ENCODE measurements at places on chromosomes 13 and 19.
A peak's percentile ranks its signal among the peaks of the same experiment; 100 is the strongest.

- DNase-seq: peak; percentile 11
Observed at GRCh38 chr13:96090240-96091101, 564 bp downstream of the HS6ST3 start.

DNA sequence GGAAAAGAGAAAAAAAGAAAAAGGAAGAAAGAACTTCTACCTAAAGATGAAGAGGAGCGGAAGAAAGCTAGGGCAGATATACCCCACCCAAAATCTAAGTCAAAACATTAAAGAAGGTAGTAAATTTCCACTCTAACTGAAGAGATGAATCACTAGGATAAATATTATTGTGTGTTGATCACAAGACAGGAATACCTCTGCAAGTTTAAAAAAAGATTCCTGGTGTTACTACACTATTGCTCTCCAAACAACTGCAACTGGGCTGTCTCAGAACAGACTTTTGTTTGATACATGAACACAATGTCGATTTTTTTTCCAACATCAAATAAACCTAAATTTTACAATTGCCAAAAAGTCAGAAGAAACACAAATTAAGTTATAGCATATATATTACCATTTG lies 6.8 kb downstream of the HSPH1 start:
- DNase-seq: no peak

GRCh38 chr13:80437231-80437630 lies 96.3 kb upstream of the SPRY2 start:
- DNase-seq: no peak

- DNase-seq: no peak
Observed at GRCh38 chr13:45511310-45512097, 46.8 kb downstream of the COG3 start.

DNA sequence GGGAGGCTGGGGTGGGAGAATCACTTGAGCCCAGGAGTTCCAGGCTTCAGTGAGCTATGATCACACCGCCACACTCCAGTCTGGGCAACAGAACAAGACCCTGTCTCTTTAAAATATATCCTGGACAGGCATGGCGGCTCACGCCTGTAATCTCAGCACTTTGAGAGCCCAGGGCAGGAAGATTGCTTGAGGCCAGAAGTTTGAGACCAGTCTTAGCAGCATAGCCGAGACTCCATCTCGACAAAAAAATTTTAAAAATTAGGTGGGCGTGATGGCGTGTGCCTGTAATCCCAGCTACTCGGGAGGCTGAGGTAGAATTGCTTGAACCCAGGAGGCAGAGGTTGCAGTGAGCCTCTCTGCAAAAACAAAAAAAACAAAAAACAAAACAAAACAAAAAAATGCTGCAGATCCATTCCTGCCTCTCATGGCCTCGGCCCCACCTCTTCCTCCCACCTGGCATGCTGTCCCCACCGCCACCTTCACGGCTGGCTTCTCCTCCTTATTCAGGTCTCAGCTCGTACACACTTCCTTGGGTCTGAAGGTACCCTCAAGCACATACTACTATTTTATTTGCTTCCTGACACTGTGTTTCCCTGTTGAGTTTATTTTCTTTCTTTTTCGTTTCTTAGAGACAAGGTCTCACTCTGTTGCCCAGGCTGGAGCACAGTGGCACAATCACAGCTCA lies 5.3 kb downstream of the RFX1 start:
- no peak for DNase-seq

GRCh38 chr13:19590423-19590822 lies 29.1 kb upstream of the TPTE2 start:
- DNase-seq: no peak

DNA sequence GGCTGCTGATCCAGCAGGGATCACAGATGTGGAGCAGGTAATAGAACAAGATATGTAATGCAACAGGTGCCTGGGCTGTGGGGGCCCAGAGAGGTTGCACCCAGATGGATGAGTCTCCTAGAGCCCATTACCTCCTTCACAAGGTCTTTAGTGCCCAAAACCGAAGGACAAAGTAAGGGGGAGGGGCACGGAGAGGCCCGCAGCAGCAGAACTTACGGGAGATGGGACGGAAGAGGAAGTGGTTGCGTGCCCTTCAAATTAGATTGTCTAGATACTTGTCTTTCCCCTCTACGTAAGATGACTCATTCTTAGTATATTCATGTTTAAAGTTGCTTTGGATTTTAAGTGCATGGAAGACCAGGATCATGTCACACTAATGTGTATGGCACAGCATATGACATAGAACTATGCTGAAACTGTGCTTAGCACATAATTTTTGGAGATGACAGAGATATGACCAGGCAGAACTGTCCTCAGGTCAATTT lies 5.7 kb upstream of the MRPS31 start:
- no peak for DNase-seq

- DNase-seq: no peak
Observed at GRCh38 chr19:10683064-10683426, 18.2 kb upstream of the QTRT1 start.

- DNase-seq: no peak
Observed at GRCh38 chr13:30972888-30973377, 40.5 kb downstream of the TEX26 start.

DNA sequence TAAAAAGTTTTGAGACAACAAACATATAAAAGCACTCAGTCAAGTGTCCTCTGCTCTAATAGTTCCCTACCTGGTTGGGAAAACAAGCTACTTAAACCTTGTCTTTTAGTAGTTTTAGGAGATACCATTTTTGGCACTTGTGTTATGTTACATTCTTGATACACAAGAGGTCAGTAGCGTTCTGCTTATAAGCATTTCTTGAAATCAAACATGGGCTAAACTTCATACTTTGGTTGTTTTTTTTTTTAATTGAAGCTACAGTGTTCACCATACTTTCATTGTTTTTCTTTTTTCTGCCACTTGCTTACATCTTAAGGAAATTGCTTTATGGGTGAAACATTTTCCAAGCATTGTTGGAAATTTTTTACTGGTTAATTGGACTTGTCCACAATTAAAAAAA lies 12.9 kb downstream of the NHLRC3 start:
- DNase-seq: no peak

DNA sequence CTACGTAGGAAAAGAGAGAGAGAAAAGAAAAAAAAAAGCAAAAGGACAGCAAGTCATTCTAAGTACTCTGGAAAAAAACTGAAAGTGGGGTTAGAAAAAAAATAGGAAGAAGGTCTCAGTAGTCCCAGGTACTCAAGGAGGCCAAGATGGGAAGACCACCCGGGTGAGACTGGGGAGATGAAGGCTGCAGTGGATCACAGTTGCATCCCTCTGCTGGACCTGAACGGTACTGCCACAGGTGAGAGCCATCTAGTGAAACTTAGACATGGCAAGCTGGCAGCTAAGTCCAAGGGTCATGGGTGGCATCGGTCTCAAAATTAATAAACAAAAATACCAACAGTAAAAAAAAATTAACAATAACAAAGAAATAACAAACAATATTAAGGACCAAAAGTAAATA lies 41.0 kb upstream of the ZNF91 start:
- DNase-seq: no peak

DNA sequence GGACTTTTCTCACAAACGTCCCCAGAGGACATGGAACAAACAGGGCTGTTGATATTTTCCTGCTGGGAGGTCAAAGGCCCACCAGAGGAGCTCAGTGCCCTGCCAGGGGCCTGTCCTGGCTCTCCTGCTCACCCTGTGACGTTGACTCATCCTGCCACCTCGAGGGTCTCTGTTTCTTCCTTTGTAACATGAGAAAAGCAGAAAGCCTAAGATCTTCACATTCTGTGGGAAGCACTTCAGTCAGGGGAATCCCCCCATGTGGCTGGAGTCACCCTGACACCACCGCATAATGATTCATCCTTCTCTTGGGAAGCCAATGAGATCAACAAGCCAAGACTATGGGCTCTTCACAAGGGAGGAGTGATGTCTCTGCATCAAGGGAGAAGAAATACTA lies 147.9 kb downstream of the KATNAL1 start:
- no peak for DNase-seq

- no peak for DNase-seq
Observed at GRCh38 chr13:99353836-99354235, 46.6 kb upstream of the GPR183 start.

GRCh38 chr13:33863188-33863789 lies 45.3 kb downstream of the RFC3 start:
- no peak for DNase-seq

GRCh38 chr19:36489920-36490415 lies 607 bp upstream of the ZNF566 start:
- DNase-seq: peak; percentile 78

GRCh38 chr19:10006335-10006708 lies 4.0 kb downstream of the COL5A3 start:
- DNase-seq: peak; percentile 70

DNA sequence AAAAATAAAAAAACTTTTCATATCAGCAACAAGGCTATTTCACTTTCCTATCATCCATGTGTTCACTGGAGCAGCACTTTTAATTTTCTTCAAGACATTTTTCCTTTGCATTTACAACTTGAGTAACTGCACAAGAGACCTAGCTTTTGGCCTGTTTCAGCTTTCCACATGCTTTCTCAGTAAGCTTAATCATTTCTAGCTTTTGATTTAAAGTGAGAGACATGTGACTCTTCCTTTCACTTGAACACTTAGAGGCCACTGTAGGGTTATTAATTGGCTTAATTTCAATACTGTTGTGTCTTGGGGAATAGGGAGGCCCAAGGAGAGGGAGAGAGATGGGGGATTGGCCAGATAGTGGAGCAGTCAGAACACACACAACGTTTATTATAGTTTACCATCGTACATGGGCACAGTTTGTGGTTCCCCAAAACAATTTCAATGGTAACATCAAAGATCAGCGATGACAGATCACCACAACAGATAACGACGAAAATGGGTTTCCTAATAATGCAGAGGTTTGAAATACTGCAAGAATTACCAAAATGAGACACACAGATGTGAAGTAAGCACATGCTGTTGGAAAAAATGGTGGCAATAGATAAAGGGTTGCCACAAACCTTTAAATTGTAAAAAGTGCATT lies 117.6 kb downstream of the GGACT start:
- DNase-seq: no peak

GRCh38 chr13:46495651-46496050 lies 57.3 kb upstream of the LRCH1 start:
- DNase-seq: no peak

DNA sequence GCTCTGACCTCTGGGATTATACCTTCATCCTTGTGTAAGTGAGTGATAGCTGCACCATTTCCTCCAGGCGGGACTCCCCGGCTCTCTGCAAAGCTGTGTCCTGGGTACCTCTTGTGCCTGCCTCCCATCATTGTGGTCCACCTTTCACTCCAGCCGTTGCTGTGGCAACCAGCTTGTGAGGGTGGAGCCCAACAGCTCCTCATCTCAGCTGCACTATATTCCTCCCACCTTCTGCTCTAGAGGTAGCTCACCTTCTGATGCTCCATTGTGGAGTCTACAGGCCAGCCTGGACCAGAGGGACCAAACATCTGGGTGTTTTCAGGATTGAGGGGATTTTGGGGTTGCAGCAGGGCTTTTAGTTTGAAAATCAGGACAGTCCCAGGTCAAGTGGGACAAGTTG lies 708.2 kb downstream of the UQCRFS1 start:
- DNase-seq: no peak

DNA sequence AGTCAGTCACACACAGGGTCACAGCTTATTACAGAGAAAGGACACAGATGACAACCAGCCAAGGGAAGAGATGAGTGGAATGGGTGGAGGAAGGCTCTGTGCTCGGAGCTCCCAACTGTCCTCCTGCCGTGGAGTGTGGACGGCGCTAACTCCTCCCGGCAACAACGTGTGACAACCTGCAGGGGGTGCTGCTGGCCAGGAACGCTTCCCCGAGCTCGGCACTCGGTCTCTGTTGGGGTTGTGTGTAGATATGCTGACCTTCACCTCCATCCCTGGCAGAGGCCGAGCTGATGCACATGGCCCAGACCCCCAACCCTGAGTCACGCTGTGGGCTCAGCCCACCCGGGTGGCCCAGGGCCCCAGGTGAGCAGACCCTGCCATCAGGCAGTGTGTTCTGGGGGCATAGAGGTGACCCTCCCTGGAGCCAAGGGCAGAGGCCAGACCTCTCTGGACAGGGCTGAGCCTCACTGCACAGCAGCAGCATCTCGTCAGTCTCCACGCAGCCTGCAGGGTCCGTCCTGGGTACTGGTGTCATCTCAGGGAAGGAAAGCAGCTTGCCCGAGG lies 14.1 kb downstream of the ZNF444 start:
- peak; percentile 36 for DNase-seq

DNA sequence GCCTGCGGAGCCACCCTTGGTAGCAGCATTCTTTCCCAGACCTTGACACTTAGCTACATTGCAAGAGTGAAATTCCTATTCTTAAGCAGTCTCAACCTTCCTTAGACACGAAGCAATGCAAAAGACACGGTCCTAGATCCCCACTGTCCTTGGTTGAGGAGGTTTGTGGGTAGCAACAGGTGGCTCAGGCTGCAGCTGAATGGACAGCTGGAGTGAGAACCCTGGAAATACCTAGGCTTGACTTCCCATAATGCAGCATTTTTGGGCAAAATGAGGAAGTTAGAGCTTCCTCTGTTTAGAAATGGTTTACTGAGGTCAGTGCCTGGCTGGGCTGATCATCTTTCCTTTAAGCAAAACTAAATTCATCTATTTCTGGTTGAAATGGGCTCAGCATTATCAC lies 296.6 kb downstream of the RFC3 start:
- DNase-seq: no peak

GRCh38 chr19:38676023-38676877 lies 28.8 kb downstream of the ACTN4 start:
- DNase-seq: no peak

DNA sequence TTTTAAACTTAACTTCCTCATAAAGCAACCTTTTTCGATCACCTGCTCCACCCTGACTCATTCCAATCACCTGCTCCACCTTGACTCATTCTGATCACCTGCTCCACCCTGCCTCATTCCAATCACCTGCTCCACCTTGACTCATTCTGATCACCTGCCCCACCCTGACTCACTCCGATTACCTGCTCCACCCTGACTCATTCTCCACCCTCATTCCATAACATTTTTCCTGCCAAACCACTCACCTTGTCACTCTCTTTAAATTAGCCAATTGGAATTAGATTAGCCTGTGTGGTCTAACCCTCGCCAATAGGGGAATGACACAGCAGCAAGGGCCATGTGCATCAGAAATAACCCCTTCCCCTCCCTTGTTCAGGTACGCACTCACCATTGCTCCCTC lies 31.9 kb upstream of the ZNF83 start:
- no peak for DNase-seq

DNA sequence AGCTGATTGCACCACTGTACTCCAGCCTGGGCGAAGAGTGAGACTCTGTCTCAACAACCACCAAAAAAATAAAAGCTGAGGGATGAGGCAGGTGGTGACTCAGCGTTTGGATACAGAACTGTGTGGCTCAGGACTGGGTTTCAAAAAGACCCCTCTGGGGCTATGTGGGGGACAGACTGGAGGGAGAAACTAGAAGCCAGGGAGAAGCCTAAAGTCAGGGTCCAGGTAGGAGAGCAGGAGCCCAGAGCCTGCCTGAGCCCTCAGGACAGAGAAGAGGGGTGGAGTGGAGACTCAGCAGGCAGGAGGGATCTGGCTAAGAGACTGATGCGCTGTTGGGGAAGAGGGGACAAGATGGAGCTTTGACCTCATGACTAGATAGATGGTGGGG lies 1.8 kb upstream of the CD37 start:
- DNase-seq: no peak

- no peak for DNase-seq
Observed at GRCh38 chr19:483332-484072, 12.8 kb upstream of the MADCAM1 start.

Data from heart right ventricle (tissue), 16 donors.